ENCODE measurements at places on chromosomes 11 and 22.

GRCh38 chr11:129458756-129459535 lies 83.3 kb downstream of the BARX2 start:
- no peak for DNase-seq

DNA sequence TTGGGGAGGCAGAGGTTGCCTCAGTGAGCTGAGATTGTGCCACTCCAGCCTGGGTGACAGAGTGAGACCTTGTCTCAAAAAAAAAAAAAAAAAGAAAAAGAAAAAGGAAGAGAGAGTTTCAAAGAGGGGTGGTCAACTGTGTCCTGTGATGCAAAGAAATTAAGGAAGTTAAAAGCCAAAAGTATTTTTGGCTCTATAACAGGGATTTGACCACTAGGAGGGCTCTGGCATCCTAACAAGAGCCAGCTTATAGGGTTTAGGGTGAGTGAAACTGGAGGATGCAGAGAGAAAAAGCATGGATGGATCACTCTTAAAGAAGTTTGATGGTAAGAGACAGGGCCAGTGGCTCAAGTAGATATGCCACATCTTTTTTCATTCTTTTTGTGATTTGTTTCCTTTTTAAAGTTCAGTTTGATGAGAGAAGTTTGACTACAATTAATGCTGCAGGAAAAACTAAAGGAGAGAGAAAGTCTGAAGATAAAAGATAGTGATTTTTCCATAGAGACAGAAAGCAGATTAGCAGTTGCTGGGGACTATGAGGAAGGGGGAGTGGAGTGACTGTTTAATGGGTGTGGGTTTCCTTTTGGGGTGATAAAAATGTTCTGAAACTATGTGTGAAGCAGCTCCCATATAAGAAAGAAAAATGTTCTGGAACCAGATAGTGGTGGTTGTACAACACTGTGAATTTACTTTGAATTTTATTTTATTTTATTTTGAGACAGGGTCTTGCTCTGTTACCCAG lies 11.1 kb upstream of the MICAL2 start:
- DNase-seq: no peak

- no peak for DNase-seq
Measured at GRCh38 chr11:117641008-117641915, 155.8 kb downstream of the DSCAML1 start.

DNA sequence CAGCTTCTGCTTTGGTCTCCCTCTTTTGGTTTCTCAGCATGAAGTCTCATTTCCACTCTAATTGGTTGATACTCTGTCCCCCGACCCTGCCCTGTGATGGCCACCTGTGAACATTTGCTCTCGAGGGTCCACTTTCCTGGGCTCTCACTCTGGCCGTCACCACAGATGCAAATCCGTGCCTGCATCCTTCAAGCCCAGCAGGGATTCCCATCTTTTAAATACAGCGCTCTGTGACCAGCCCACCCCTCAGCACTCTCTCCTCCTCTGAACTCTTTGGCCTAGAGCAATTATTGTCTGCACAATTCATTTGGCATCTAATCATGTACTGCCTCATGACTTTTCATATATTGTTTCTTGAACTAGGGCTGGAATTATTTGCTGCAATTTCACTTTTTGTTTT lies 26.0 kb downstream of the PKNOX2 start:
- no peak for DNase-seq

DNA sequence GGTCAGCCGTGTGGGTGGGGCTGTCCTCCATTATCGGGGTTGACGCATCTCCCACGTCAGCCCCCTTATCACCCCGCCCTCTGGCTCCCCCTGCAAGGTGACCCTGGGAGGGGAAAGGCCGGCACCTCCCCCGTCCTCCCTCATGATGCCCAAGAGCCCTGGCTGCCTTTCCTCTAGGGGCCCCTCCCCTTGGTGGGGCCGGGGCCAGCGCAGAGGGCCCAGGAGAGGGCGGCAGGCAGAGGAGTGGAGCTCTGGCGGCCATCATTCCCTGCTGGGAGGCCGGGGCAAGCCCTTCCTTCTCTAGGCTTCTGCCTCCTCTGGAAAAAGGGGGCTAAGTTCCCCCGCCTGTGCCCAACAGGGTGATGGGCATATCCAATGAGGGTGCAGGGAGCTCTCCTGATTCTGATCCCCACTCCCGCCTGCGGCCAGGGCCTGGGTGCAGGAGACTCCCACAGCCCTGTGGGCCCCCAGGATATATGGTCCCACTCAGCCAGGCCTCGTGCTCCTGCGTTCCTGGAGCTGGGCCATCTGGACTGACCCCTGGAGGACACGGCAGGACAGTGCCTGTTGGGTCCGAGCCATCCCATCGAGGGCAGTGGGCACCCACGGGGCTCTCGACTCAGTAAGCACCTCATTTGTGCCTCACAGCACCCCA lies 12.3 kb downstream of the MYRF start:
- DNase-seq: no peak

DNA sequence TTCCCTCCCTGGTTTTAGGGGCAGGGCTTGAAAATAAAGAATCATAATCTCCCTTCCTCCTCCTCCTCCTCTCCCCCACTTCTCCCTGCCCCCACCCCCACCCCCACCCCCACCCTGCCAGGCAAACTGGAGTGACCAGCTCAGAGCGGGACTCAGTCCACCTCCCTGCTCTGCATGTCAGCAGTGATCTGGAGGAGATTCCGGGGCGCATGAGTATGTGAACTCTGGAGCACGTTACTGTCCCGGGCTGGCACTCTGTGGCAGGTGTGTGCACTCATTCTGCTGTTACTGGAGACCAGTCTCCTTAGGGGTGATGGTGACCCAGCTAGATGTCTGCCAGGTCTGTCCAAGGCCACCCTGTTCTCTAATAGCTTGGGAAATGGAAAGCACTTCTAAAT lies 33.9 kb downstream of the MARK2 start:
- DNase-seq: no peak

DNA sequence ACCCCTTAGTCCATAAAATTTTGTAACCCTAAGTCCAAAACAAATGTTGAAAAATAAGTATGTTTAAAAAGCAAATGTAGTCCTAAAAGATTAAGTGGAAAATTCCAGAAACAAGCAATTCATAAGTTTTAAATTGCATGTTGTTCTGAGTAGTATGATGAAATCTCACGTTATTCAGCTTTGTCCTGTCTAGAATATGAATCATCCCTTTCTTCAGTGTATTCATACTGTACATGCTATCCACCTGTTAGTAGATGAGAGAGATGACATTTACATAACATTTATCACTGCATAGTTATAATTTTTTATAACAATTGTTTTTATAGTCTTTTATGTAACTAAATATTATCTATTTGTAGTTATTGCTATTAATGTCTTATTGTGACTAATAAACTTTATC lies 622.3 kb upstream of the CHORDC1 start:
- no peak for DNase-seq

DNA sequence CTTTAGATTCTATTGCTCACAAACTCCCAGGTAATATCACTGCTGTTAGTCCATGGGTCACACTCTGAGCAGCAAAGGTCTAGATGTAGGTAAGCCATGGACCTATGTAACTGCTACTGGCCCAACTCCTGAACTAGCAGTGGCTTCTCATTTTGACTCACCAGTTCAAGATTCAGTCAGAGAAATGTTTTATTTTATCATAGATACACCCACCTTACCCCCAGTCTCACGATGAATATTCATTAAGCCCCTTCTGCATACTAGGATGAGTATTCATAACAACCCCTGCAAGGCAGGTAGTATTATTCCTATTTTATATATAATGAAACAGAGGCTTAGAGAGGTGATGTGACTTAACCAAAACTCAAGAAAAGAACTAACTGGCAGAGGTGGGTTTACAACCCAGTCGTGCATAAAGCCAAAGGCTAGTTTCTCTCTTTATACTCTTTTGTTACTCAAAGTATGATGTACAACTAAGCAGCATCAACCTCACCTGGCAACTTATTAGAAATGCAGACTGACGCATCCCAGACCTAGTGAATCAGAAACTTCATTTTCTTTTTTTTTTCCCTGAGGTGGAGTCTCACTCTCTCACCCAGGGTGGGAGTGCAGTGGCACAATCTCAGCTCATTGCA lies 957.6 kb upstream of the CCDC90B start:
- DNase-seq: no peak

DNA sequence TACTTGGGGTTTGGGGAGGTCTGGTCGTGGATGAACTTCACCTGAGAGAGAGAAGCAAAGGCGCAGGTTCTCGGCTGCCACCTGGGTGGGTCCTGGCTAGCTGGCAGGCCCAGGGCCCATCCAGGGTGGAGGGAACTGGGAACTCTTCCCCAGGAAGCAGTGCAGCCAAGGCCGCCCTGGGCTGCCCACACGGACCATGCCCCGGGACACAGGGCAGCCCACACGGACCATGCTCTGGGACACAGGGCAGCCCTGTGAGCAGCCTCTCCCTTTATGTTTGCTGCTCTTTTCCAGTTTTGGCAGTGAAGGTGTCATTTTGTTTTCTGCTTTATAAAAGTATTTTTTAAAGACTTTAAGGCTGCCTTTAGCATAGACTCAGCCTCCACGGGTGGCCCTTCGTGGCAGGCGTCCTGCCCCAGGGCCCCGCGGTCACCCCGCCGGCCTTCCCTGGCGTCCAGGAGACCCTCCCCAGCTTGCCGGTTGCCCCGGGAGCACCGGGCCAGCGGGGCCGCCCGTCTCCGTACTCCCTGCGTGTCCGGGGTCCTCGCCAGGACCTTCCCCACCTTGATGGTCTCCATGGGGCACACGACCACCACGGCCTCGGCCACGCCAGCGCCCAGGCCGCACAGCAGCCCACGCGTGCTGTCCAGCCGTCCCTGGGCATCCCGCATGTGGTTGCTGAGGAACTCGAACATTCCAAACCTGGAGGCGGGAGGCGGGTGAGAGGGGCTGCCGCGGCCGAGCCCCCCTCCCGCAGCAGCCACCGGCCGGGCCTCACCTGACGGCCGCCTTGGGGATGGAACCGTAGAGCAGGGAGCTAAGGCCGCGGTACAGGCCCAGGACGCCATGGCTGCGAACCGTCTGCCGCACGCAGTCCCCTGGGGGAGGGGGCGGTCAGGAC lies 1.1 kb downstream of the SLC25A1 start:
- no peak for DNase-seq

- DNase-seq: no peak
Measured at GRCh38 chr11:72954860-72955259, 140.6 kb downstream of the ATG16L2 start.

- no peak for DNase-seq
Measured at GRCh38 chr11:6547177-6547576, 50.1 kb downstream of the DNHD1 start.

- no peak for DNase-seq
Measured at GRCh38 chr22:35344956-35345690, 35.8 kb upstream of the HMOX1 start.

DNA sequence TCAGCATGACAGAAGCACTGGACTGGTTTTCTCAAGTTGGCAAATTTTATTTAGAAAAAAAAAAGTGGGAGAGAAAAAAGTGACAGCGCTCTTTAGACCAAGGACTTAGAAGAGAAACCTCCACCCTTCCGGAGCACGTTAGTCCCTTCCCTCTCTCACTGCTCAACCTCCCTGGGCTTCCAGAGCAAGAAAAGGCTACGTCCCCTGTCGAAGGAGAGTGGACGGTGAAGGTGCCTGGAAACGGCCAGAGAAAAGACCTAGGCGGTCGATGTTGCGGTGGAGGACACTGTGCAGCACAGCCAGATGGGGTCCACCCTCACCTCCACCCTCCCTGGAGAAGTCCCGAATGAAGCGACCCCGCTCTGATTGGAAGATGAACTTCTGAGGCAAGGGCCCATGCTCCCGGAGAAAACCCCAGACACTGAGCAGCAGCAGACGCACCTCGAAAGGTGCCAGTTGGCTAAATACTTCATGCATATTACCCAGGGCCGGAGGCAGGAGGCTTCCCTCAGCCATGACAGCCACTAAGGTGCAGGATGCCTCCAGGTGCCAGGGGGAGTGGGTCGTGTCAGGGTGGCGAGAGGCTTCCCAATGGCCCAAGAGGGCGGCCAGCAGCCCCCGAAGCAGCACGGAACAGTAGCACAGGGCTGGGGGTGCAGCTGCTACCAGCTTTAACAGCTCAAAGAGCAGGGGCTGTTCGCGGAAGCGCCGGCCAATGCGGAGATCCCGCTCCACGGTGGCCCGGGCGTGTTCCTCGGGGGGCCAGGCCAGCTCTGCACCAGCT lies 604 bp upstream of the GANAB start:
- no peak for DNase-seq

DNA sequence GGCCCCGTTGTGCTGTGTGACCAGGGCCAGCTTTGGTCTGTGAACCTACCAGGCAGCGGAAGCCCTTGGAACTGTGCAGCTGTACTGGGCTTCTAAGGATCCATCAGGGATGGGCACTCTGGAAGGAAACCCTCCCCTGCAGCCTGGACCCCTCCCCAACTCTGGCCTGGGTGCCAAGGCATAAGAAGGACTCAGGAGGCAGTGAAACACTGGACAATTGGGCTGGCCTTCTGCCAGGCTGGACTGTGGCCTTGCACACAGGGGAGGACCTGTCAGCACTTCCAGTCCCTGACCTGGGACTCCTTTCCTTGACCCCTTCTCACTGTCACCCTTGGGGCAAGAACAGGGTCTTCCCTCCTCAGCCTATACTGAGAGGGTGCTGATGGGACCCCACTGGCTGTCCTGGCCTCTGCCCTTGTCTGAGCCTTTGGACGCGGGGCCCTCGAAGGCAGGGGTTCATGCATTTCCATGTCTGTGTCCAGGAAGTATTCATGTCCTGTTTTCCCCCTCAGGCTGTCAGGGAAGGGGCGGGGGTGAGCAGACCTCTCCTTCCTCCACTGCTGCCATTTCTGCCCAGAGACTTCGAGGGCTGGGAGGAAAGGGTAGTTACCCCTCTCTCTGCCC lies 39.6 kb downstream of the PDE2A start:
- DNase-seq: no peak

GRCh38 chr11:115181538-115181937 lies 322.7 kb downstream of the CADM1 start:
- no peak for DNase-seq

- peak; percentile 16 for DNase-seq
Measured at GRCh38 chr22:50236731-50237409, 8.0 kb downstream of the TUBGCP6 start.

- DNase-seq: no peak
Measured at GRCh38 chr11:34941688-34942087, 25.3 kb downstream of the PDHX start.

DNA sequence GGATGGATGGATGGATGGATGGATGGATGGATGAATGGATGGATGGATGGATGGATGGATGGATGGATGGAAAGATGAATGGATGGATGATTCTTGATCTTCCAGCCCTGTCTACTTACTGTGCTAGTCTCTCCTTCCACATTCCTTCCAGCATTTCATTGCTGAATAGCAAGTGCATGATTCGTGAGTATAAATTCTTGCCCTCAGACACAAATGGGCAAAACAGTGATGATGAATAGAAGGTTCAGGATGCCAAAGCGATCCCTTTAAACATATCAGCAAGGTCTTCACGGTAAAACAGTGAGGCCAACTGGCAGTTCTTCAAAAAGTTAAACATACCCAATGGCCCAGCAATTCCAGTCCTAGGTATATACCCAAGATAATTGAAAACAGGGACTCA lies 400.2 kb downstream of the MN1 start:
- DNase-seq: peak; percentile 82

Measured in fibroblast of skin of back (primary cell).